ENCODE measurements at places on chromosomes 1 and 21. TPM values are rescaled to one million over a fixed set of nuclear protein-coding genes. Genes with fewer than 3 reads are reported as not detected.

FAM110D gene
- polyA plus RNA-seq, result 7.4 TPM

AADACL4 gene
- not detected for polyA plus RNA-seq

PTPRU gene
- polyA plus RNA-seq, result 17.1 TPM

OR2T11 gene
- not detected for polyA plus RNA-seq

CENPF gene
- 0.95 TPM for polyA plus RNA-seq

CLEC20A gene
- polyA plus RNA-seq, result 0.23 TPM

BSND gene
- not detected for polyA plus RNA-seq

ANGPTL1 gene
- 89.2 TPM for polyA plus RNA-seq

Data from urinary bladder (tissue), 4 donors.